ENCODE measurements at places on chromosomes 3 and 15.

- no peak overlapping the region for H3K4me3 ChIP-seq
- no peaks in the 10 kb centered on the region for H3K27me3 ChIP-seq
- H3K27ac ChIP-seq = no peak overlapping the region
- no peaks in the 10 kb centered on the region for H3K4me1 ChIP-seq
Observed at GRCh38 chr3:149494022-149494758, 19.7 kb downstream of the TM4SF4 start.

- H3K27me3 ChIP-seq = no peaks in the 10 kb centered on the region
- DNase-seq = no peak
- no peak overlapping the region for H3K4me3 ChIP-seq
- H3K4me1 ChIP-seq = peaks cover 3% of the 10 kb centered on the region
- H3K27ac ChIP-seq = no peak overlapping the region
Observed at GRCh38 chr3:117054556-117054955, 345.0 kb downstream of the TUSC7 start.

DNA sequence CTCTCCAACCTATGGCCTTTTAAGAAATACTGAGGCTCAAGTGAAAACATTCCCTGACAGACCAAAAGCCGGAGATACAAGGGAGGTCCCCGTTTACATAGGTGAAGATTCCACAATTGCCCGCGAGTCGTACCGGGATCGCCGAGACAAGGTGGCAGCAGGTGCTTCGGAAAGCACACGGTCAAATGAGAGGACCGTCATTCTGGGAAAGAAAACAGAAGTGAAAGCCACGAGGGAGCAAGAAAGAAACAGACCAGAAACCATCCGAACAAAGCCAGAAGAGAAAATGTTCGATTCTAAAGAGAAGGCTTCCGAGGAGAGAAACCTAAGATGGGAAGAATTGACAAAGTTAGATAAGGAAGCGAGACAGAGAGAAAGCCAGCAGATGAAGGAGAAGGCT is 24.8 kb downstream of the SYNM start:
- DNase-seq = no peak
- no peak overlapping the region for H3K4me3 ChIP-seq
- no peaks in the 10 kb centered on the region for H3K27me3 ChIP-seq
- H3K27ac ChIP-seq = no peak overlapping the region
- peaks cover 10% of the 10 kb centered on the region for H3K36me3 ChIP-seq

GRCh38 chr3:31810991-31811433 is 170.1 kb downstream of the OSBPL10 start:
- peaks cover 2% of the 10 kb centered on the region for H3K4me1 ChIP-seq
- no peak overlapping the region for H3K27ac ChIP-seq
- DNase-seq = peak; percentile 49
- no peaks in the 10 kb centered on the region for H3K36me3 ChIP-seq
- no peak overlapping the region for H3K4me3 ChIP-seq

DNA sequence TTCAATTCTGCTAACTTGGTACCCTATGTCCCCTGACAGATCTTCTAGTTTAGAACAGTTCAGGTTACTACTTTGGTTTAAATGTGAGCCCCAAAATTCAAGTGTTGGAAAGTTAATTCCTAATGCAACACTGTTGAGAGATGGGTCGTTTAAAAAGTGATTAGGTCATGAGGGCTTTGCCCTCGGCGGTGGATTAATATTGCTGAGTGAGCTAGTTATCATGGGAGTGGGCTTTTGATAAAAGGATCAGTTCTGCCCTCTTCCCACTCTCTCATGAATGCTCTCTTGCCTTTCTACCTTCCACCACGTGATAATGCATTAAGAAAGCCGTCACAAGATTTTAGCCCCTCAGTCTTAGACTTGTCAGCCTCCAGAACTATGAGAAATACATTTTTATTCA is 72.1 kb downstream of the BTLA start:
- H3K27ac ChIP-seq = no peak overlapping the region
- no peaks in the 10 kb centered on the region for H3K27me3 ChIP-seq
- H3K4me3 ChIP-seq = no peak overlapping the region
- H3K4me1 ChIP-seq = no peaks in the 10 kb centered on the region
- peaks cover 32% of the 10 kb centered on the region for H3K36me3 ChIP-seq

DNA sequence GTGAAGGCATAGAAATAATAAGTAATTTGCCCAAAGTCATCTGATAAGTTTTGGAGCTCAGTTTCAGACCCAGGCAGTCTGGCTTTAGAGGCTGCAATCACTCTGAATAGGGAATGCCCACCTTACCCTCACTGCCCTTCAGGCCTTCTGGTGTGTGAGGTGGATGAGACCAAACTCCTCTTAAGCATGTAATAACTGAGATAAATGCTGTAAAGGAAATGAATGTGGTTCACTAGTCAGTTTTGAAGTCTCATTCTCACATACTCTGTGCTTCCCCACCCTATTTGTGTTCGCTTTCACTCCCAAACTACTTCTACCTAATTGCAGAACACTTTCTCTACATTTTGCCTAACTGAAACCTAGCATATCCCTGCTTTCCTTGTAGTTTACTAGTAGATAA is 144.1 kb downstream of the FILIP1L start:
- no peaks in the 10 kb centered on the region for H3K4me1 ChIP-seq
- no peak overlapping the region for H3K27ac ChIP-seq
- DNase-seq = no peak
- H3K4me3 ChIP-seq = no peak overlapping the region
- H3K27me3 ChIP-seq = no peaks in the 10 kb centered on the region

DNA sequence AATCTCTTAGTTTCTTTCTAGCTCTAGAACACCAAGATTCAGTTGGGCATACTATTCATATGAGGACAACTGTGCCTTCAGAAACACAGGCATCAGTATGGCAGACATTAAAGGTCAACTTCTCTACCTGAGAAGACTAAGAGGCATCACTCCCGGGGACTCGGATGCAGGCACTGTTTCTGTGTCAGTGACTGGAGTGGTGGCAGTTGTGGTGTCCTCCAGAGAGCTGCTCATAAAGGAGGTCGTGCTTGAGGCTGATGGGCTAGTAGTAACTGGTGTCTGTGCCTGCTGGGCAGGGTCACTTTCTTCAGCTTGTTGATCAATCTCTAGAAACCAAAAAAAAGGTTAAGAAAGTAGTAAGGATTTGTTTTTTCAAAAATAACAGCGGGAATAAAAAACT is 75.2 kb downstream of the FBXL22 start:
- H3K27me3 ChIP-seq = no peaks in the 10 kb centered on the region
- H3K27ac ChIP-seq = no peak overlapping the region
- H3K4me1 ChIP-seq = no peaks in the 10 kb centered on the region
- H3K36me3 ChIP-seq = peaks cover 17% of the 10 kb centered on the region
- no peak for DNase-seq
- no peak overlapping the region for H3K4me3 ChIP-seq

GRCh38 chr3:139312959-139313358 is 30.9 kb upstream of the MRPS22 start:
- H3K27ac ChIP-seq = no peak overlapping the region
- no peak for DNase-seq
- H3K27me3 ChIP-seq = no peaks in the 10 kb centered on the region
- no peaks in the 10 kb centered on the region for H3K4me1 ChIP-seq
- H3K4me3 ChIP-seq = no peak overlapping the region

DNA sequence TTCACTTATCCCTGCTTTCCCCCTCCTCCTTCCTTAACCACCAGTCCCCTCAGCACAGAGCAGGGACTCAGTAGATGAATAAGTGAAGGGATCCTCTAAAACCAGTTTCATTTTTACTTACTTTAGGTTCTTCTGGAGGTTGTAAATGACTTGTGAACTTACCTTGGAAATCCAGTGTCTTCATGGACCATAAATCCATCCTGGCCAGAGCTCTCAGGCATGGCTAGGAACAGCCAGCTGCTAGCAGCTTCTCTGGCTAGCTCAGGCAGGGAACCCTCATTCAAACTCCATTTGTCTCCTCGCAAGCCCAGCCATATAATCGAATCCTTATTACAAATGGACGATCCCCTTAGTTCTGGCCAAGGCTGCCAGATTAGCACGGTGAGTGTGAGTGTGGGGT is 78.5 kb downstream of the LRTM1 start:
- no peaks in the 10 kb centered on the region for H3K27me3 ChIP-seq
- no peak overlapping the region for H3K4me3 ChIP-seq
- no peaks in the 10 kb centered on the region for H3K36me3 ChIP-seq
- H3K27ac ChIP-seq = no peak overlapping the region
- H3K4me1 ChIP-seq = no peaks in the 10 kb centered on the region

- H3K4me1 ChIP-seq = peaks cover 4% of the 10 kb centered on the region
- no peak overlapping the region for H3K4me3 ChIP-seq
- H3K36me3 ChIP-seq = no peaks in the 10 kb centered on the region
- no peak overlapping the region for H3K27ac ChIP-seq
Observed at GRCh38 chr3:187808527-187808895, 63.2 kb upstream of the BCL6 start.

DNA sequence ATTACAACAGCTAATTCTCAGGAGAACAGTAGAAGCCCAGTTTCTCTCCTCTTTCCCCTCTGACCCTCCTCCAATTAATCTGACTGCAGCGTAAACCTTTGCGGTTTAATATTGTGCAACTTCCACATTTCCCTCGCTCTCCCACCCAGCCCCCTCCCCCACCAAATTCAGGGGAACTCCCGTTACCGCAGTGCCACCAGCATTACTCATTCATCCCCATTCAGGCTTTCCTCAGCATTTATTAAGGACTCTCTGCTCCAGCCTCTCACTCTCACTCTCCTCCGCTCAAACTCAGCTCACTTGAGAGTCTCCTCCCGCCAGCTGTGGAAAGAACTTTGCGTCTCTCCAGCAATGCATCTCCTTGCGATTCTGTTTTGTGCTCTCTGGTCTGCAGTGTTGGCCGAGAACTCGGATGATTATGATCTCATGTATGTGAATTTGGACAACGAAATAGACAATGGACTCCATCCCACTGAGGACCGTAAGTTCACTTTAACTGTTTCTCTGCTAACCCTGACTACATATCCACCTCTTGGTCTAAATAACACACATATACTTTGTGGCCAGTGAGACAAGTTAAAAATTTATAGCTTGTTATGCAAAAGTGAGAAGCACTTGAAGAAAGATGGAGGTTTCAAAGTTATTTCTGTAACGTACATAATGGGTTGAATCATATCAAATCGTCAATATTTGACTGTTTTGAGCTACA is at the start of gene PTX3:
Gene PTX3, plus strand, starts transcription at position 268 of the 709 bp plus-strand sequence. Its CDS starts 84 bp downstream, at position 352.
- H3K27me3 ChIP-seq = no peaks in the 10 kb centered on the region
- peak within 1 kb of the TSS; percentile 91 for H3K4me3 ChIP-seq
- H3K36me3 ChIP-seq = no peaks in the 10 kb centered on the region

GRCh38 chr3:195036203-195036505 is 234.8 kb downstream of the XXYLT1 start:
- no peak for DNase-seq
- H3K27me3 ChIP-seq = no peaks in the 10 kb centered on the region
- H3K4me3 ChIP-seq = no peak overlapping the region
- no peak overlapping the region for H3K27ac ChIP-seq
- H3K4me1 ChIP-seq = peaks cover 5% of the 10 kb centered on the region

DNA sequence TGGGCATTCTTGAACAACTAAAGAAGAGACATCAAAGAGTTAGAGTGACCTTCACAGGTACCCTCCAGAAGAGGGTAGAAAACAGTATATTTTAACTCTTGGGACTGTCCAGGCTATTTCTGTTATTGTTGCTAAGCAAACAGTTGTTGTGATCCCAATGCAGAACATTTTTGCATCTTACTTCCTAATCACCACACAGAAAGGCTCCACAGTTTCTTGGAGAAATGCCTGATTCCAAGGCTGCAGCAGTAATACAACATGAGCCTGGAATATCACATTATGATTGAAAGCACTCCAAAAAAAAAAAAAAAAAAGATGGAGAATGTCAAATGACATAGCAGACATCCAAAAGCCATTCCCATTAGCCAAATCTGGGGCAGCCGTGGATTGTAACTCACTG is 195.6 kb downstream of the CTNNB1 start:
- H3K4me3 ChIP-seq = no peak overlapping the region
- no peaks in the 10 kb centered on the region for H3K4me1 ChIP-seq
- H3K27me3 ChIP-seq = no peaks in the 10 kb centered on the region
- H3K27ac ChIP-seq = no peak overlapping the region
- no peaks in the 10 kb centered on the region for H3K36me3 ChIP-seq
- DNase-seq = no peak

DNA sequence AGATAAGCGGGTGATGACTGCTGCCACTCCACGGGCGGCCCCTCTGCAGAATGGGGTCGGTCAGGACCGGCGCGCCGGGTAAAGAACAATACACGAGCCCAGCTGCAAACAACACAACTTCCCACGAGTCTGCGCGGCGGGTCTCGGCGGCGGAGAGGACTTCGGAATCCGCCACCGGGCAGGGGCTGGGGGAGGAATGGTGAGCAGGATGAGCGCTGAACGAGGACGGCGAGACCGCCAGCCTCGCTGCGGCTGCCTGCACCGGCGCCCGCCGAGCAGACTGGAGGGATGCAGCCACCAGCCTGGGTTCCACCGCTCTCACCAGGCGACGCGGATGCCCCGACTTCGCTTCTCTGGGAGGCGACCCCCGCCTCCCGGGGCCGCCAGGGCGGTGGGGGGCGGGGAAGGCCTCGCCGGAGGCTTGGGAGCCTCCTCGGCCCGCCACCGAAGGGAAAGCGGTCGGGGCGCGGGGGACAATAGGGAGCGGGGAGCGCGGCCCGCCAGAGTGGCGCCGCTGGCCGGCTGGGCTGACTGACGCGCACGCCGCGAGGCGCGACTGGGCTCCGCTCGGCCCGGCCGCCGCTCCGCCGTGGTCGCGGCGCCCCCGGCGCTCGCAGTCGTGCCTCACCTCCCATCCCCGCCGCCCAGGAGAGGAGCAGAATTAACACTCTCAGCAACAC is 515 bp downstream of the ADAM10 start:
- DNase-seq = peak; percentile 47
- H3K4me3 ChIP-seq = peak overlapping the region; percentile 89
- no peaks in the 10 kb centered on the region for H3K4me1 ChIP-seq
- peak overlapping the region; percentile 27 for H3K27ac ChIP-seq
- no peaks in the 10 kb centered on the region for H3K36me3 ChIP-seq
- no peaks in the 10 kb centered on the region for H3K27me3 ChIP-seq

DNA sequence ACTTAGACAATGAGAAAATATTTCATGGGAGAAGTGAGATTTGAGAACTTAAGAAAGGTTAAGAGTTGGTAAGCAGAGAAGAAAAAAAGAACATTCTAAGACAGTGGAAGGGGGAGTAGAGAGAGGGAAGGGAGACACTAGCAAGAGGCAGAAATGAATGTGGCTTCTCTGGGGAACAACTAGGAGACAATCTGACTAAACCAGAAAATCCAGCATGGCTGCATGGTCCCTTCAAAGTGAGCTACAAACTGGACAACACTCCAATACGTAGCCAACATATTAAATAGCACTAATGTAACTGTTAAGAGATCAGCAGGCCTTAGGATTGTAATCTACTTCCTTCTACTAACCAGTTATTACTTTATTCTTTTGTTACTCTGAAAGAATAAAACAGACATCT is 89.7 kb downstream of the NR1I2 start:
- no peaks in the 10 kb centered on the region for H3K4me1 ChIP-seq
- H3K27ac ChIP-seq = no peak overlapping the region
- no peak overlapping the region for H3K4me3 ChIP-seq
- no peaks in the 10 kb centered on the region for H3K27me3 ChIP-seq

GRCh38 chr3:14691239-14691638 is 16.3 kb downstream of the C3orf20 start:
- H3K4me3 ChIP-seq = no peak overlapping the region
- no peak for DNase-seq
- no peaks in the 10 kb centered on the region for H3K27me3 ChIP-seq
- H3K4me1 ChIP-seq = no peaks in the 10 kb centered on the region

Measured in H9 (cell line).